DMS153 (cell line): ENCODE measurements at places on chromosomes 4 and X.

GRCh38 chr4:21819086-21819485, 129.5 kb downstream of the KCNIP4 start:
- no peak for DNase-seq

DNA sequence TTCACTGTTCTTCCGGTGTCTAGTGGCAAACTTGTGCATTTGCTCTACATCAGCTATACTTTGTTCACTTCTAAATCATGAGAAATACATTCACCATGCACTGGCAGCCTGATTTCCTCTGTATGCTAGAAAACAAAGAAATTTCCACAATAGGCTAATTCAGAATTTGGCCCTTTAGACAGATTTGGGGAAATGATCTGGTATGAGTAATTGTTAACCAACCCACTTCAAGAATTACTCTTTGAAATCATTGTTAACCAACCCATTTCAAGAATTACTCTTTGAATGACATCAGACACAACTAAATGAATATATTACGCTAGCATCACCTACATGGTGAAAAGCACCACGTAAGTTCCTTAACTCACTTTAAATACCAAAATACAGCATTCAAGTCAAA, 14.6 kb downstream of the APBB2 start:
- DNase-seq, result no peak

DNA sequence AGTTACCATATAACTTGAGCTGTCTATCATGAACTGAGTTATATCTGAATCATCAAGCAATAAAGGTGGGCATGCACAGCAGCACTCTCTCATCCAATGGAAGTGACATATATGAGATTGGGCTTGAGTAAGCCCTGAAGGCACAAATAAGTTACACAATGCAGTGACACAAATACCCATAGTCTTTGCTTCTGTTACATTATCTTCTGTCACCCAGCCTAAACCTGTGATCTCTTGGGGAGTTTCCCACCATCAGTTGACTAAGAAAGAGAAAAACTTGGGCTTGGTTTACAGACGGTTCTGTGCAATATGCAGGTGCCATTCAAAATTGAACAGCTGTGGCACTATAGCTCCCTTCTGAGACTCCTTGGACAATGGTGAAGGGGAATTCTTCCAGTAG, 138.8 kb upstream of the IL15 start:
- no peak for DNase-seq

GRCh38 chrX:151825925-151826485, 86.7 kb upstream of the MAGEA4 start:
- DNase-seq, result no peak

GRCh38 chr4:185648631-185649030, 113.3 kb upstream of the PDLIM3 start:
- DNase-seq, result no peak

- no peak for DNase-seq
Observed at GRCh38 chrX:129749069-129749468, 10.3 kb downstream of the XPNPEP2 start.

- DNase-seq, result no peak
Observed at GRCh38 chrX:131057706-131058105, 440 bp upstream of the ARHGAP36 start.

- no peak for DNase-seq
Observed at GRCh38 chrX:47651043-47651905, 911 bp upstream of the ELK1 start.

GRCh38 chr4:109385260-109385659, 48.4 kb upstream of the SEC24B start:
- DNase-seq, result no peak

GRCh38 chr4:1179089-1179441, 6.7 kb upstream of the SPON2 start:
- no peak for DNase-seq

DNA sequence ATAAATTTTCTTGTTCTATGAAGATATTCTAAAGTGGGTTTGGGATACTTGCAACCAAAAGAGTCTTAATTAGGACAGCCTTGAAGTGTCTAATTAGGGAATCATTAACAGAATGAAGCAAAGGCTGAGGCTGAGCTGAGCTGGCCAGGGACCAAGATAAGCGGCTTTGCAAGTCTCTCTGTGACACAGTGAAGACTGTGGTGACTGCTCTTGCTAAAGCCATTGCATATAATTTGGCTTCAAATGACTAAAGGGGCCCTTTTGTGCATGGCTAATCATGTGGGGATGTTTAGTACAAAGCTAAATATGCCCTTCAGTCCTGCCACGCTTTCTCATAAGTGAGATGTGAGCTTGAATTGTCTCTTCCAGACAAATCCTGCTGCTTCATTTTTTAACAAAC, 31.2 kb upstream of the GYPA start:
- no peak for DNase-seq

- DNase-seq, result no peak
Observed at GRCh38 chr4:41326776-41327175, 70.0 kb downstream of the UCHL1 start.

DNA sequence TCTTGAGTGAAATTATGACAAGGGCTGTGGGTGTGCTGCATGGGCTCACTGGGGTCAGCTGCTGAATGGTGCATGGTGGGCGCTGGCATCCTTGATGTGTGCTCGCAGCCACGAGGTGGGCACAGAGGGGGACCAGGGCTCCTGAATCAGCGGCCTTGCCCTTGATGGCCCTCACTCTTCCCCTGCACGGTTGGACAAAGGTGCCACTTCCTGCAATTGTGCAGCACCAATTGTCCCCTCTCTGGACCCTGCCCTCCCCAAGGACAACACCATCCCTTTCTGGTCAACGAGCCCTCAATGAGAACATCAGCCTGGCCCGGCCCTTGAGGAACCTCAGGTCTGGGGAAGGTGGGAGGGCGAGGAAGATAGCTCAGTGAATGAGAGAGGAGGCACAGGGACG, 16.1 kb downstream of the ABLIM2 start:
- no peak for DNase-seq

- DNase-seq, result no peak
Observed at GRCh38 chr4:118762155-118762554, 73.8 kb downstream of the SEC24D start.

DNA sequence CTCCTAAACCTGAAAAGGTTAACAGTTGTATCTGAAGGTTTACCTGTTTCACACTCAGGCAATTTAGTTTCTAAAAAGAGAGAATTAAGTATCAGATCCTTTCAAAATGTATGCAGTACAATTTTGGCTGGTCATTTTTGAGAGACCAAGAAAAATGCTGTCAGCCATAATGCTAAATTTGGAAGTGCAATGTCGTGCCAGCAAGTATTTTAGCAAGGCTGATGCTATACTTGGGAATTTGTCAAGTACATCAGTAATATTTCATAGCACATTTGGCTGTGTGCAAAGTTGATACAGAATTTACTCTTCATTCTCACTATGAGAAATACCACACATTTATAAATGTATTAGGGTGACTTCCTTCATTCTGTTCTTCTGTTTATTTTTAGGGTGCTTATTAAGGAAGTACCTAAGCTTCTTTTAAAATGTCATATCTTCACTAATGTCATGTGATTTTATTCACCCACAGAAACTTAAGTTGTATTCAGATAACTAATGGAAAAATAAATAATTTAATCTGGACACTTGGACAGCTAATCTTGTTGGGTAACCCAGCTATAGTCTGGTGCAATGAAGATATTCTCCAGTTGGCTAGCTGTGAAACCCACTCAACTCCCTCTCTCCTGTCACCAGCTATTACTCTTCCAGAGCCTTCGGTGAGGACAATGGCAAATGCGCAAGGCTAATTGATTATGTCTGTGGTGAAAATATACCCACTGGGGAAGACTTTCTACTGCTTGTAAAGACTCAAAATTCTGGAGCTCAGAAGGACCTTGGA, 84.2 kb upstream of the TLL1 start:
- no peak for DNase-seq

DNA sequence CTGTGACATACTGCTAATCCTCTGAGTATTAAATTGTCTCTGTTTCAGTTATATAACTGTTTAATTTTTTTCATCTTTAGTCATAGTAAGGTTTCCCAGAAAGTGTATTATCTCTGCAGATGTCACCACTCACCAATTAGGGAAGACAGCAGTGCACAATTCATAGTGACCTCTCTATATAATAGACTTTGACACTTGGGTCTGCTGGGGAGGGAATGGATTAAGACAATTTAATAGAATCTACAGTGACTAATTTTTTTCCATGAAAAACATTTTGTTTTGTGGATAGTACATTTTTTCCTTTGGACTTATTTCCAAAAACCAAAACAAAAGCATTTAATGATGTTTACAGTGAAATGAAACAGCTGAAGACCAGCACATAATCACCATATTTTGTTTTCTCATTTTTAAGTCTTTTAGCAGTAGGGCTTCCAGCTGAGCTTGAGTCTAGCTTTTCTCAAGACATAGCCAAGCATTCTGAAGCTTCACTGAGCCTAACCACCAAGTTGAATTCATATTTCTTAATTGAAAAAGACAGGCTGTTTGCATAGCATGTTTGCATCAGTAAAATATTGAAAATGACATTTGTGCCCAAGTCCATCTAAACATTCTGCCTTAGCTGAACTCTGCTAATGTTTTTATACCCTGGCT, 69.5 kb downstream of the PCDH19 start:
- no peak for DNase-seq

DNA sequence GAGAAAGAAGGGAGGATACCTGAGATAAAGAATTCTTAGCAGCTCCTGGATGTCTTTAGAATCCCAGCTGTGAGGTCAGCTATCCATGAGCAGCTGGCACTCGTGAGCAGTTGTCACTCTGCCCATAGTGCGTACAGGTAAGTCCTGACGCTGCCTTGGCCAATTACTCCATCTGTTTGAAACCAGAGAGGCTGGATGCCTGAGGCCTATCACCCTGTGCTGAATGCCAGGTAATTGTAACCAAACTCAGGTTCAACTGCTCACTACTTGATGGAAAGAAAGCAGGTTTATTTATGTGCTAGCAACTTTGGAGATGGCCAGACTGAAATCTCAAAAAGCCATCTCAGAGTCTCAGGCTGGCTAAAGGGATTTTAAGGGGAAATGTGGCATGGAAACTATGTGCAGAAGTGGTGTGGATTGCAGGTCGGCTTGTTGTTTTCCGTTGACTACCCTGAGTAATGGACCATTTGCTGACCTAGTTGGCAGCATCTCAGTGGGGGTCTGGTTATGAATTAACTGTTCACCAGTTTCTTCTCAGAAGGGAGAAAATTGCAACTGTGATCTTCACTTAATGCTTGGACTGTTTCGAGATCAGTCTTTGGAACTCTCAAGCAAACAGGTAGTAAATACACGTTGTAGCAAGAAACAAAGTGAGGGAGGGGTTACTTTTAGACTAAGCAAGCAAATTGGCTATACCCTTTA, 1614.0 kb upstream of the PCDH10 start:
- DNase-seq, result no peak

- DNase-seq, result no peak
Observed at GRCh38 chr4:80268081-80268823, 1.8 kb downstream of the FGF5 start.

DNA sequence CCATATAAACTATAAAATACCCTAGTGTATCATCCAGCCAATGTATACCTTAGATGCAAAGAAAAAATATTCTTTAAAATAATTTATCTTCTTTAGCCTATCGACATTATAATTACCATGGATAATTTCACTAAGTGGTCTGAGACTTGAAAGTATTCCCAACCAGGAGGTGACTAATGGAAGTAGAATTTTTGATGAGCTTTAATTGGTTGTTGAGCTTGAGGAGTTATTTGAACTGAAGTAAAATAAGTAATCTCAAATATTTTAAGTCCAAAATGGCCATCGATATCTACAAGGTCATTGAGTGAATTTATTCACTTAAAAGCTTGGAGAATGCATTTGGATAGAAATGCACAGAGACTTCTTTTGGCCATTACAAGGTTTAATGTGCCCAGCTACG, 436.2 kb downstream of the TLL1 start:
- DNase-seq, result no peak

- DNase-seq, result no peak
Observed at GRCh38 chrX:121755541-121755940, 708.1 kb downstream of the GLUD2 start.

DNA sequence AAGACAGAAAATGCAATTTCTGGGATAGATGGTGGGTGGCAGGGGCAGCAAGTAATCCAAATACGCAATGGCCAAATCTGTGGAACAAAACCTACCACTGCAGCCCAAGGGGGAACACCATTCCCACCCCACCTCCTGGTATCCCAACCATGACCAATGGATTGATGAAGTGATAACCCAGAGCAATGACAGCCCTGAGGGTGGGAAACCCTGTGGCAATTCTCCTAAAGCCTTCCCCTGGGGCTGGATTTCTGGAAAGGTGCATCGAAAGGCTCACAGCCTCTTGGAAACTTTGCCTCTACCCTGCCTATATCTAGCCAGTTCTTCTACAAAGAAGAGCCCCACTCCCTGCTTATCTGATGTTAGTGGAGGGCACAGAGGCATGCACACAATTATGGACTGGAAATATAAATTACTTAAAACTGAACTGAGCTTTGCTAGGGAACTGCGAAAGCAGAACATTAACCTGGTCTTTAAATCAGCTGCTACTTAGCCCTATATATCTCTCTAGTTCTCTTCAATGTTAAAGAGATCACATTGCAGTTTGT, 59.9 kb upstream of the TXK start:
- no peak for DNase-seq

- no peak for DNase-seq
Observed at GRCh38 chr4:159071178-159071968, 31.5 kb upstream of the RAPGEF2 start.

- DNase-seq, result no peak
Observed at GRCh38 chrX:98962996-98963395, 1447.1 kb downstream of the PCDH19 start.

DNA sequence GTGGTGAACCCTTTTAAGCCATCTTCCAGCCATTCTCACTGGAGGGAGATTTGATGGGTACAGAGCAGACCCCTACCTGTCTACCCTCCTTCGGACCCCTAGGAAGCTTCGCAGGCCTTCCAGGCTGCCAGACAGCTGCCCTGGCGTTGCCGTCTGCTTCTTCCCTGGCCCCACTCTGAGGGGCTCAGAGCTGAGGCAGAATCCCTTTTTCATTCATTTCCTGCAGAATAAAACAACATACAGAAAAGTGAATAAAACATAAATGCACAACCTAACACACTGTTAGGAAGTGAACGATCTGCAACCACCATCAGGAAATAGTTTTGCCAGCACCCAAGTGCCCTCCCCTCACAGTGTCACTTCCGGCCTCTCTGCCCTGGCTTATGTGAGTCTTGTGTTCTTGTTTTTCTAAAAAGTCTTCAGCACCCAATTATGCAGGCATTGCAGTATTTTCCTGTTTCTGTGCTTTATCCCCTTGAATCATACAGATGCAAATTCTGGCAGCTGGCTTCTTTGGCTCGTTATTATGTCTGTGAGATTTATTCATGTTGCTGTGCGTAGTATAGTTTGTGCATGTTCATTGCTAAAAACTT, 5.6 kb upstream of the ADD1 start:
- no peak for DNase-seq

GRCh38 chr4:79163981-79164490, 161.8 kb downstream of the NAA11 start:
- DNase-seq, result no peak

- no peak for DNase-seq
Observed at GRCh38 chr4:84495118-84495793, 3.8 kb downstream of the NKX6-1 start.

DNA sequence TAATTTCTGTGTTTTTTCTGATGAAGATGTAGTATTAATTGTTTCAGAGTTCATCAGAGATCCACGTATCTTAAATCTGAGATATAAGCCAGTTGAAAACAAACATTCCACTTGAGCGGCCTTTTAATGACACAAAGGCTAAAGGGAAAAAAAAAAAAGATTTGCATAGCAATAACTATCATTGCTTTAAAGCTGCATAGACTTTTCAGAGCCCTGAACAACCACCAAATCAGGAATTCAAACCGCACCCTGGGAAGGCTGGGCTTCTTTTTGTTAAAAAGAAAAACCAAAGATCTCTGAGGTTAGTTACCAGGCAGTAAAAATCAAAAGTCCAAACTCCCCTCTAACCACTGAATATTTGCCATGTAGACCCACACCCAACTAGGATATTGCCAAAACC, 206.0 kb downstream of the HHIP start:
- no peak for DNase-seq
